ENCODE measurements at places on chromosomes 7 and 10.

- DNase-seq = no peak
Observed at GRCh38 chr10:123249894-123250293, 95.7 kb downstream of the BUB3 start.

DNA sequence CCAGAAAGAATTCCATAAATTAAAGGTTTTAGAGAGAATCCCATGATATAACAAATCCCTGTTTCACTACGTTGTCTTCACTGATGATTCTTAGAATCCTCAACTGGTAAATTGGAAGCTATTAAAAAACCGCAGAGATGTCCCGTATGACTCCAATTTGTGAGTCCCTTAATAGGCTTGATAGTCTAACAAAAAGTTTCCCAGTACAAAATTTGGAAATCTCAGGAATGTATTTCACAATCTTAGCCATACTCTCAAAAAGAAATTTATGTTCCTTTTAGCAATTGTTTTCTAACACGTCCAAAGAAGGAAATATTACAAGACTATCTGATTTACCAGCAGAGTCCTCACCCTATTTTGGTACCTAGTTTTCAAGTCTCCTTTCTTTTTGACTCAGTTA is 2.5 kb downstream of the TES start:
- no peak for DNase-seq

DNA sequence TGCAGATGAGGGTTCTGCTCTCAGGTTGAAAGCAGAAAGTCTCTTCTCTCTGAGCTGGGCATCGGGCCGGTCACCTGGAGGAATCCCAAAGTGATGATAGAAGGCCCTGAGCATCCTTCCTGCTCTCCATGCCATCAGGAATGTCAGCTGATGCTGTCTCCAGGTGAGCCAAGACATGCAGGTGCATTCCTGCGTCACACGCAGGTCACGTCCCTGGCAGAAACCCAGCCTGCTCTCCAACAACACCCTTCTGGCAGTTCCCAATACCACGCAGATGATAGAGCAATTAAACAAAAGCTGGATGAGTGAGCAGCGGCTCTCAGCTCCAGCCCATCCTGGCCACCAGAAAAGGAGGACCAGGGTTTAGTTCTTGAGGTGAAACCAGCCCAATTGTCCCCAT is 6.9 kb upstream of the WIPI2 start:
- DNase-seq = no peak

DNA sequence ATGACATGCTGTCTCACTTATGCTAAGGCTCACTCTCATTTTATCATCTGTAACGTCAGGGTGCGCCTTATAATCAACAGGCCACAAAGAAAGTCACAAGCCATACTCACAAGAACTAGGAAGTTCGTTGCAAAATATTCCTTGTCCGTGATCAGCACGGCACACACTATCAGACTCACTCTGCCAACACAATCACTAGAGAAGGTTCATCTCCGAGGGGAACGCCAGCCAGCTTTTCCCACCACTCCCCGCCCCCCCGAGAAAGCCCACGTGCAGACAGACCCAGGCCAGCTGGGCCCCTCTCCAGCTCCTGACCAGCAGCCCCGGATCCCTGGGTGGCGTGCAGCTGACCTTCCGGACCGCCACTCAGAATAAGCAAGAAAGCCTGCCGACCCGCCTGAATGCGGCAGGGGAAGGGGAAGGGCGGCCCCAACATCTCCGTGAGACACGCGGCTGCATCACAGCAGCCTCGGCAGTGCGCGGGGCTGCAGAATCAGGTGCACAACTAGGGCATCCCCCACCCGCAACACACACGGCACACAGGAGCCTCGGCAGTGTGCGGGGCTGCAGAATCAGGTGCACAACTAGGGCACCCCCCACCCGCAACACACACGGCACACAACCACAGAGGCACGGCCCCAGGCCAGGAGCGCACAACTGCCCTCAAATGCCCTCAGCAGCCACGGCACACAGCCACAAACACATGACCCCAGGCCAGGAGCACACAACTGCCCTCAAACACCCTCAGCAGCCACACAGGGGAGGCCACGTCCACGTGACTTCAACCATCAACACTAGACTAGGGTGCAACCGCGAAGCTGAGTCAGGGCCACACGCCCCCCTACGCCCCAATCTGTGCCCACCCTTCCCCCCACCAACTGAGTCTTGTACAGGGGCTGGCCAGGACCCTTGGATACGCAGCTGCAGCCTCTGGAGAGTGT is 2.5 kb upstream of the GPR146 start:
- no peak for DNase-seq

GRCh38 chr7:72441791-72442190 is 29.7 kb upstream of the CALN1 start:
- peak; percentile 58 for DNase-seq

DNA sequence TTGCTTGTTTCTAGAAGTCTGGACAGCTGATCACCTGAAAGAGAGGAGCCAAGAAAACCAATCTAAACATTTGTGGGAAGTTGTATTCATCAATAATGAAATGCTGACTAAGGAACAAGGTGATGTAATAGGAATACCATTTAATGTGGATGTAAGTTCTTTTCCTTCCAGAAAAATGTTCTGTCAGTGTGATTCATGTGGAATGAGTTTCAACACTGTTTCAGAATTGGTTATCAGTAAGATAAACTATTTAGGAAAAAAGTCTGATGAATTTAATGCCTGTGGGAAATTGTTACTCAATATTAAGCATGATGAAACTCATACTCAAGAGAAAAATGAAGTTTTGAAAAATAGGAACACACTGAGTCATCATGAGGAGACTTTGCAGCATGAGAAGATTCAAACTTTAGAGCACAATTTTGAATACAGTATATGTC is 39.8 kb upstream of the ZNF37A start:
- no peak for DNase-seq

All from G401 (cell line).